ENCODE measurements at places on chromosomes 3 and 15. TPM values are rescaled to one million over a fixed set of nuclear protein-coding genes. Genes with fewer than 3 reads are reported as not detected.

DNA sequence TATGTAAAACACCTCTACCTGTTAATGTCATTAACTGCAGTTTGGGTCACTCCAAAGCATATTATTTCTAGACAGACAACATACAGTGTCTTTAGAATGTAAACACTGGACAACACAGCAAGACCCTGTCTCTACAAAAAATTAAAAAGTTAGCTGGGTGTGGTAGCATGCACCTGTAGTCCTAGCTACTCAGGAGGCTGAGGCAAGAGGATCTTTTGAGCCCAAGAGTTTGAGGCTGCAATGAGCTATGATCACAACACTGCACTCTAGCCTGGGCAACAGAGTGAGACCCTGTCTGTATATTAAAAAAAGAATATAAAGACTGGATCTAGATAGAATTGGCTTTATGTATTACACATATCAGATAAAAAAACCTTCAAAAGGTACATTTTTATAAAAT is 20.0 kb upstream of the SPESP1 start:
- H3K4me1 ChIP-seq: no peaks in the 10 kb centered on the region
- H3K4me3 ChIP-seq: no peak overlapping the region
- H3K27ac ChIP-seq: no peak overlapping the region
- no peaks in the 10 kb centered on the region for H3K36me3 ChIP-seq
- no peak for DNase-seq

The TERC gene
- total RNA-seq: 19.2 TPM

The PDCD6IP gene
- total RNA-seq: 163 TPM

DNA sequence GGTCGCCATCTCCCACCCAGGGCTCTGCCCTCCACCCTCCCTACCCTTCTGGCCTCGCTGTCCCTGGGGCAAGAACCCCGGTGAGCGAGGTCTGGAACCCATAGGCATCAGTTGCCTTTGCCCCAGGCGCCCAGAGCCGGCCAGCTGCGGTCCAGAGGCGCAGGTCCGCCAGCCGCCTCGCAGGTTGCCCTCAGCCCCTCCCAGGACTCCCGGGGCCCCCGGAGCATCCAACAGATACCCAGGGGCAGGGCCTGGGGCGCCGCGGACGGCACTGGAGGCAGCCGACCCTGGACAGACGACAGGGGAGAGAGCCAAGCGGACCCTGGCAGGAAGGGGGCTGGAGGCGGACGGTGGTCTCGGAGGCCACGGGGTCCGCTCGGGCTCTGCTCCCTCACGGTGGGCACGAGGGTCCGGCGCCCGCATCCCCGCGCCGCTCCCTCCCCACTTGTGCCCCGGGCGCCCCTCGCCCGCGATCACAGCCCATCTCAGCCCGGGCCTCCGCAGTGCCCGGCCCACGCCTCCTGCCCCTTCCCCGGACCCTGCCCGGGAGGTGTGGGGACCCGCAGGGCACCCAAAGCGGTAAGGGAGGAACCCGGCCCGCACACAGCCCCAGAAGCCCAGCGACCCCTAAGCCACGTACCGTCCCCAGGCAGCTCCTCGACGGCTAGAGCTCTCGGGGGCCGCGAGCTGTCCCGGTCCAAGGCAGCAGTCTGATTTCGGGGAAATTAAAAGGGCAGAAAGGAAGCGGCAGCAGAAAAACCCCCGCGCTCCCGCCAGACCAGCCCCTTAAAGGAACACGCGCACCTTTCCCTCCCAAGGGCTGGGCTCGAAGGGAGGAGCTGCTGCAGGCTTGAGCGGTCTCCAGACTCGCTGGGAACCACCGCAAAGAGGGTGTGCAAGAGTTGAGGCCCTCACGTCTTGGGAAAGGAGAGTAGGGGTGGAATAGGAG is at the start of gene HAPLN3:
TSS of gene HAPLN3 (minus strand) at position 726 of the 949 bp plus-strand sequence. CDS start 8,246 bp downstream, outside the sequence.
- H3K27me3 ChIP-seq: no peaks in the 10 kb centered on the region
- DNase-seq: peak; percentile 79
- peak within 1 kb of the TSS; percentile 76 for H3K27ac ChIP-seq
- H3K4me1 ChIP-seq: peaks cover 32% of the 10 kb centered on the region

GRCh38 chr3:179956416-179956830 is 80.3 kb downstream of the PEX5L start:
- peak; percentile 21 for DNase-seq
- no peaks in the 10 kb centered on the region for H3K4me1 ChIP-seq
- peaks cover 17% of the 10 kb centered on the region for H3K27me3 ChIP-seq
- H3K36me3 ChIP-seq: no peaks in the 10 kb centered on the region
- no peak overlapping the region for H3K27ac ChIP-seq

GRCh38 chr3:134460965-134461364 is 24.8 kb downstream of the ANAPC13 start:
- no peaks in the 10 kb centered on the region for H3K4me1 ChIP-seq
- no peak for DNase-seq
- H3K27ac ChIP-seq: no peak overlapping the region

GRCh38 chr15:76289582-76289981 is 21.7 kb downstream of the ETFA start:
- no peak overlapping the region for H3K27ac ChIP-seq
- no peak for DNase-seq
- peaks cover 30% of the 10 kb centered on the region for H3K4me1 ChIP-seq
- no peaks in the 10 kb centered on the region for H3K27me3 ChIP-seq

The PIERCE2 gene
- total RNA-seq: 0.34 TPM
